ENCODE measurements at places on chromosomes 6 and 20.
A peak's percentile ranks its signal among the peaks of the same experiment; 100 is the strongest.

DNA sequence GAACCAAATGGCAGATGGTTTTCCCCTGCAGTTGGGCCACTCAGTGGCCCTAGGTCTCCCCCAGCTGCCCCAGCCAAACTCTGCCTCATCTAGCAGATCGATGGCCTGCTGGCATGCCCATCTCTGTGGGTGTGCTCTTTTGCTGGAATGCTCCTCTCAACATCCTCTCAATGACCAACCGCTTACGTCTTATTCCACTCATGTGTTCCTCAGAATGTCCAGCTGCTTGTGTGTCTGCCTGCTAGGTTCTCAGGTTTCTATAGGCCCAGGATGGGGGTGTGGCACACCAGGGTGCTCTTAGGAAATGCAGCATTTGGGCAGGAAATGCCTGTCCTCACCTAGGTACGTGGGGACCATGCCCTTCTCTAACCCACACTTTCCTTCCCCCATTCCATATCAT is 509.9 kb upstream of the SYNCRIP start:
- DNase-seq, result no peak

GRCh38 chr20:47784599-47785310 is 526 bp downstream of the SULF2 start:
- no peak for DNase-seq

GRCh38 chr6:135299256-135299655 is 118.1 kb downstream of the MYB start:
- DNase-seq, result no peak

DNA sequence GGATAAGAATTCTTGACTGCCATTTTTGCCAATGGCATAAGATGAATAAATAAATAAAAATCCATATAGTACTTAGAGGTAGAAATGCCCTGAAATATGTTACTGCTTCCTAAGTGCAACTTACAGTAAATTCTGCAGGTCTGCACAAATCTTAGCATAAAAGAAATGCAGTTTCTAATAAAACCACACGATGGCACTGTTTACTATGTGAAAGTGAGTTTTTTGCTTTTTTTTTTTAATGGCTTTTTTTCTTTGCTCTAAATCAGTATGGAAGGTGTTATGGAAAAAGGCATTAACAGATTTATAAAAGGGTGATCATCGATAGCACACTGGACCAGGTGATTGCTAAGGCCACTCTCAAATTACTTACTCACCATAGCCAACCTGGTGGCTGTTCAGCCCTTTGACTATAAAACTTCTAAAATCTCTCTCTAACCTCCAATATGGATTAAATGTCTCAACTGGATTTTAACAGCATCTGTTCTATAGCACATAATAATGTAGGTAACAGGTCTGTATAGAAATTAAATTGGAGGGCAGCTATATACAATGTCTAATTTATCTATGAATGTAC is 45.8 kb downstream of the AHI1 start:
- no peak for DNase-seq

DNA sequence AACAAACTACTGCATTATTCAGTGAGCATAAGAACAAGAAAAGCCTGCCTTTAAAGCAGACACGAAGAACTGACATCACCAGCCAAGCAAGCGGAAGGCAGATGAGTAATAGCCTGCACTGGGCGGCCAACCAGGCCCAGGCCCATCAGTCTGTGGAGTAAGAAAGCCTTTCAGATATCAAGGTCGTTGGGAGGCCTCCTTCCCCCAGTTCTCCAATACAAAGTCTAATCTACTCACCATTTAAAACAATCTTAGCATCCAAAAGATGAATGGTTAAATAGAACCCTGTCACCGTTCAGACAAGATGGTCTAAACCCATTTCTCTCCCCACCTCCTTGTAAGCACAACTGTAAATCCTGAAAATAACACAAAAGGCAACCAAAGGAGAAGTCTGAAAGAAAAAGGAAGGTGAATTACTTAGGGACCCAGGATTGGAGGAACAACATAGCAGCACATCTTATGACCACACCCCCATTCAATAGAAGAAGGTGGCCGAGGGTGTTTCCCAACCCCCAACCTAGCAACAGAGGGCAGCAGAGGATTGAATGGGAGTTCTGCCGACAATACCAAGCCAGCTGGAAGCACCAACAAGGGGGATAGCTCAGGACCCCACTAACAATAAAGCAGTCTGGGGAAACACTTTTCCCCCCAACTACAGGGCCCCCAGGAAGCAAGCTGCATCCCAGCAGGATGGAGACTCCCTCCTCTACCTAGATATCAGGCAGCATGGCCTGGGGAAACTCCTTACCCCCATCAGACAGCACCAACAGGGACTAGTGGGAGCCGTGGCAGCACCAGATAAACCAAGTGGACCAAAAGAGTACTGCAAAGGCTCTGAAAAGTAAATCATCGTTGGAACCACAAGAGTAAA is 67.9 kb downstream of the ZHX3 start:
- DNase-seq, result peak; percentile 46
